Skeletal muscle tissue (tissue), 5 donors: ENCODE measurements at places on chromosomes 4 and X. TPM values are rescaled to one million over a fixed set of nuclear protein-coding genes. Genes with fewer than 3 reads are reported as not detected.

MAGEE2 gene
- total RNA-seq, result not detected

SLC2A9 gene
- 1.0 TPM for total RNA-seq

HTR2C gene
- total RNA-seq, result not detected

GRID2 gene
- 1.6 TPM for total RNA-seq

SAGE1 gene
- total RNA-seq, result not detected

NDNF gene
- 5.2 TPM for total RNA-seq

SEC24D gene
- 48.5 TPM for total RNA-seq

GCNA gene
- total RNA-seq, result 2.6 TPM

LRBA gene
- 58.5 TPM for total RNA-seq

SFRP2 gene
- 14.6 TPM for total RNA-seq

ESX1 gene
- total RNA-seq, result not detected

JCHAIN gene
- 2.1 TPM for total RNA-seq

NHSL2 gene
- 4.7 TPM for total RNA-seq

OTOP1 gene
- total RNA-seq, result not detected

AFP gene
- total RNA-seq, result 1.0 TPM

USP26 gene
- total RNA-seq, result not detected

FAT4 gene
- total RNA-seq, result 66.3 TPM

P2RY10 gene
- total RNA-seq, result 0.52 TPM

SRPK3 gene
- 85.1 TPM for total RNA-seq

GAGE12H gene
- total RNA-seq, result not detected

MBNL3 gene
- total RNA-seq, result 10.4 TPM

SHISA3 gene
- 1.6 TPM for total RNA-seq

AMBN gene
- total RNA-seq, result not detected

SLC25A14 gene
- total RNA-seq, result 5.7 TPM

MAP7D3 gene
- 6.3 TPM for total RNA-seq

MAGEB2 gene
- not detected for total RNA-seq

PPBP gene
- total RNA-seq, result 15.1 TPM

TCEAL3 gene
- 2.6 TPM for total RNA-seq

SLC7A11 gene
- total RNA-seq, result 1.0 TPM

EGF gene
- total RNA-seq, result 24.5 TPM

GNRHR gene
- total RNA-seq, result not detected

S100P gene
- total RNA-seq, result 0.52 TPM

SPANXA2 gene
- not detected for total RNA-seq

REELD1 gene
- not detected for total RNA-seq
